T-helper 1 cell (primary cell): ENCODE measurements at places on chromosomes 13 and 19.

- no peak for DNase-seq
Observed at GRCh38 chr19:35352177-35352447, 4.4 kb downstream of the FFAR1 start.

DNA sequence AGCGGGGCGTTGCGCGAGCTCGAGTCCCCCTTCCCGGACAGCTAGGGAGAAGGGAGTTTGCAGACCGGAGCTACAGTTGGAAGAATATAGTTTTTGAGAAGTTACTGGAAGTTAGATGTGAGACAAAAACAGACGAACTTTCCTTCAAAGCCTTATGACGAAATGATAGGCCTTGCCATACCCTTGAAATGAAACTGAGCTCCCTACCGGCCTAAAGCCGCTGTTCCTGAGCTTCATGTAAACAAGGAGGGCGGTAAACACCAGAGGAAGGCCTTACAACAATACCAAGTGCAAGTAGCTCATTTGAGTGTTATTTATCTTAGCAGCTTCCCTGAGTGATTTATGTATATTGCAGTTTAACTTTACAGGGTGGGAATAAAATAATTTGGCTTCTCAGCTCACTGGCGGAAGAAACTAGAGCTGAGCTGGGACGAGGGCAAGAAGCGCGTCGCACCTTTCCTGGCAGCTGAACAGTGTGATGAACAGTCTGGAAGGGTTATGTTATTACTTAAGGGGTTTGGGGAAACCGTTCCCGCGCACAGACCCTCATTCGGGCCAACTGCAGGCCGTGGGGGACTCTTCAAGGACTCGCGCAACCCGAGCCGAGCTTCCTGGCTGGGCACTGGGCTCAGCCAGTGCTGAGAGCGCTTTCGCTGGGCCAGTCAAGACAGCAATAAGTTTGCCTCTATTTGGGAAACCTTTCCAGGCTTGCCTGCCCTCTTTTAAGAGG, 111.2 kb downstream of the KCNRG start:
- no peak for DNase-seq

GRCh38 chr19:39264306-39265290, 3.6 kb upstream of the IFNL2 start:
- no peak for DNase-seq

GRCh38 chr13:95716231-95716630, 39.3 kb downstream of the DNAJC3 start:
- no peak for DNase-seq

- no peak for DNase-seq
Observed at GRCh38 chr19:17590866-17591265, 35.4 kb downstream of the COLGALT1 start.

GRCh38 chr19:31254180-31254551, 95.1 kb downstream of the TSHZ3 start:
- no peak for DNase-seq

GRCh38 chr13:33958964-33959363, 141.0 kb downstream of the RFC3 start:
- no peak for DNase-seq

DNA sequence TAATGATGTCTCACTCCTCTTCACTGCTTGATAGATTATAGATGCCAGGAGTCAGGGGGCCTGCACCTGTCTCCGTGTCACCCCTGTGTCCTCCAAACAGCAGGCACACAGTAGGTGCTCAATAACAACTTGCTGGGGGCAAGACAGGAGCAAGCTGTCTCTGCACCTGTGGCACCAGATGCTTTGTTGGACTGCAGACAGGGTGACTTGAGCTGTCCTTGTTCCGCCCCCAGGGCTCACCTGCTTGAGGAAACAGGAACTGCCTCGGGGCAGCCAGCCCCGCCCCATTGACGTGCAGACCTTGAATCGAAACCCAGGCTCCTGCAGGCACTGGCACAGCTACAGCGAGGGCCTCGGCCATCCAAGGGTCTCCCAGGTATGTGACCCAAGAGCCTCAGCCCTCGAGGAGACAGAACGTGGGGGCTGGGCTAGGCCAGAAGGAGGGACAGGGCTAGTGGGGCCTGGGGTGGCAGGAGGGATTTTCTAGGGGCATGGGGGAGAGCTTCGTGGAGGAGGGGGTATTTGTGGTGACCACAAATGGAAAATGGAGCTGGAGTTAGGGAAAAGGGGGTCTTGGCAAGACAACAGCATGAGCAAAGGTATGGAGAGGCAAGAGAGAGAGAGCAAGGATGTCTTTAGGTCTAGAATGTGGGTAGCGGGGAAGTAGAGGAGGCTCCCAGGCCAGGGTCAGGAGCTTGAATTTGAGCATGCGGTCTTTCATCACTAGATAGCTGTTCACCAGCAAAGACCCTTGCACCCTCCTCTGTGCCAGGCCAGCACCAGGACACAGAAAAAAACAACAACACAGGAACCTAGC, at the start of gene HSH2D:
Gene HSH2D, plus strand, starts transcription at position 287 of the 817 bp plus-strand sequence. CDS start 5,066 bp downstream, outside the sequence.
- DNase-seq: peak; percentile 61

- DNase-seq: no peak
Observed at GRCh38 chr19:19650331-19650730, 6.9 kb upstream of the GMIP start.

- DNase-seq: no peak
Observed at GRCh38 chr13:111872475-111873150, 194.3 kb upstream of the SOX1 start.

- DNase-seq: no peak
Observed at GRCh38 chr13:43389983-43390382, 366.6 kb downstream of the DNAJC15 start.

- no peak for DNase-seq
Observed at GRCh38 chr19:40740747-40741146, 9.5 kb downstream of the ACTMAP start.

- DNase-seq: no peak
Observed at GRCh38 chr13:42487221-42487620, 86.7 kb upstream of the TNFSF11 start.

- no peak for DNase-seq
Observed at GRCh38 chr13:76851961-76852360, 34.2 kb downstream of the KCTD12 start.

DNA sequence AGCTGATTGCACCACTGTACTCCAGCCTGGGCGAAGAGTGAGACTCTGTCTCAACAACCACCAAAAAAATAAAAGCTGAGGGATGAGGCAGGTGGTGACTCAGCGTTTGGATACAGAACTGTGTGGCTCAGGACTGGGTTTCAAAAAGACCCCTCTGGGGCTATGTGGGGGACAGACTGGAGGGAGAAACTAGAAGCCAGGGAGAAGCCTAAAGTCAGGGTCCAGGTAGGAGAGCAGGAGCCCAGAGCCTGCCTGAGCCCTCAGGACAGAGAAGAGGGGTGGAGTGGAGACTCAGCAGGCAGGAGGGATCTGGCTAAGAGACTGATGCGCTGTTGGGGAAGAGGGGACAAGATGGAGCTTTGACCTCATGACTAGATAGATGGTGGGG, 1.8 kb upstream of the CD37 start:
- DNase-seq: no peak

- peak; percentile 28 for DNase-seq
Observed at GRCh38 chr19:19475849-19476828, 39.2 kb downstream of the TSSK6 start.

- DNase-seq: no peak
Observed at GRCh38 chr19:53772943-53773342, 51.2 kb downstream of the NLRP12 start.

GRCh38 chr19:10587022-10587838, at the start of gene AP1M2:
TSS of gene AP1M2 (minus strand) at chr19:10587312. CDS start at chr19:10587231, 81 bp downstream.
- no peak for DNase-seq

GRCh38 chr19:29680447-29680846, 15.2 kb downstream of the PLEKHF1 start:
- peak; percentile 93 for DNase-seq

- DNase-seq: no peak
Observed at GRCh38 chr13:34401696-34402095, 540.4 kb upstream of the NBEA start.

- no peak for DNase-seq
Observed at GRCh38 chr13:95579303-95579702, 26.8 kb downstream of the CLDN10 start.

GRCh38 chr19:8695911-8696310, 2.7 kb downstream of the ACTL9 start:
- no peak for DNase-seq

DNA sequence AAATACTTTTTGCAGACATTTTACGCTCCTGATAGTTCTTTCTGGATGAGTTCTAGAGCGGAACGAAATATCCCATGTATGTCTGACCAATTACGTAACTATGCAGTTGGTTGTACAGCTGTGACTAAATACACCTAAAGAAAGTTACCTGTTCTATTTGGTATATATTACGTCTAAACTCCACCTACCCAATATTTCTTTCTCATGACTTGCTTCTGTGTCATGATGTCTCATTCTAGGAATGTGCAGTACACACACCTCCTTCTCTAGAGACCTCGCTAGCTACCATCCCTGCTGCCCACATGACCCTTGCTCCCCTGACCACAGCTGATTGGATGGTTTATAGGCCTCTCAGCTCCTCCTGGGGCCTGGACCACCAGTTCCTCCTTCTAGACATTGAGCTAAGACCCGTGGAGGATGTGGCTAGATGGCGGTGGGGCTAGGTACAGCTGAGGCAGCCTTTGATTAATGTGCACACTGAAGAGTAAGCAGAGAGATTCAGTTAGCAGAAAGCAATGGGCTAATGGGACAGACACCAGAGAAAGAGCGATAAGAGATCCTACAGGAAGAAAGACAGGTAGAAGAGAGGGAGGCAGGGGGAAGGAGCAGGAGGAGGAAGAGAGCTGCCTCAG, 422.1 kb downstream of the COG6 start:
- DNase-seq: no peak

DNA sequence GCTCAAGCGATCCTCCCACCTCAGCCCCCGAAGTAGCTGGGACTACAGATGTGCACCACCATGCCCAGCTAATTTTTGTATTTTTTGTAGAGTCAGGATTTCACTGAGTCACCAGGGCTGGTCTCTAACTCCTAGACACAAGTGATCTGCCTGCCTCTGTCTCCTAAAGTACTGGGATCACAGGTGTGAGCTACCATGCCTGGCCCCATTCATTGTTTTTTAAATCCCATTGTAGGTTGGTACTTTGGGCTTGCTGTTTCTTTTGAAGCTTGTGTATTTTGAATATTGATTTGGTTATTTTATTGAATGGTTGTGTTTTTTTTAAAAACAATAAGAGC, 26.7 kb downstream of the ZMYM2 start:
- no peak for DNase-seq

DNA sequence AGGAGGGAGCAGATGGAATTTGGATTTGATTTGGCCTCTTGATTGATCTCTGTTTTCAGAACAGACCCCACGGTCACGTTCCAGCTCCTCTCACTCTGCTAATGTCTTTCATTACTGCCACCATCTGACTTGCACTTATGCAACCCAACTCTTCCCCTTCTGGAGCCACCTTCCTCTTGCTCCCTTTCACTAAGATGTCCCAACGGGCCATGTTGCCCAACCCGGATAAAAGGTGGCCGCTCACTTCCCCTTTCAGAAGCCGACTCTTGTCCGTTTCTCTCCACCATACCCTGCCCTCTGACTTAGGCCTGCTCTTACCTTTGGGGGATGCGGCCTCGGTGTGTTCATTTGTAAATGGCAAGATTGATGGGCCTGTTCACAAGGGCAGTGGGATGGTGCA, 27.4 kb upstream of the CYP4F8 start:
- DNase-seq: no peak

GRCh38 chr19:5547881-5548280, 19.9 kb downstream of the TINCR start:
- peak; percentile 13 for DNase-seq

GRCh38 chr13:65642301-65642700, 1587.8 kb downstream of the PCDH9 start:
- no peak for DNase-seq

- no peak for DNase-seq
Observed at GRCh38 chr13:30807392-30807791, 72.0 kb downstream of the ALOX5AP start.

DNA sequence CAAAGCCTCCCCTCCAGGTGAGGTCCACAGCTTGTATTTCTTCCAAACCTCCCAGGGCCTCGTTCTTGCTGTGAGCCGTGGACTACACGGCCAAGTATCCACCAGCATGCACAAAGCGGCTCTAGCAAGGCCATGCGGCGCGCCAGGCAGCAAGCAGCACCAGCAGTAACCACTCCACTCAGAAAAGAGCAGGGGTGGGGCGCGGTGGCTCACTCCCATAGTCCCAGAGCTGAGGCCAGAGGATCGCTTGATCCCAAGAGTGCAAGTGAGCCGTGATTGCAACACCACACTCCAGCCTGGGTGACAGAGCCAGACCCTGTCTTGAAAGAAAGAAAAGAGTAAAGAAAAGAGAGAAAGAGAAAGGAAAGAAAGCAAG, 4.7 kb downstream of the CCDC8 start:
- no peak for DNase-seq

- no peak for DNase-seq
Observed at GRCh38 chr19:29939628-29940027, 2.4 kb upstream of the URI1 start.

DNA sequence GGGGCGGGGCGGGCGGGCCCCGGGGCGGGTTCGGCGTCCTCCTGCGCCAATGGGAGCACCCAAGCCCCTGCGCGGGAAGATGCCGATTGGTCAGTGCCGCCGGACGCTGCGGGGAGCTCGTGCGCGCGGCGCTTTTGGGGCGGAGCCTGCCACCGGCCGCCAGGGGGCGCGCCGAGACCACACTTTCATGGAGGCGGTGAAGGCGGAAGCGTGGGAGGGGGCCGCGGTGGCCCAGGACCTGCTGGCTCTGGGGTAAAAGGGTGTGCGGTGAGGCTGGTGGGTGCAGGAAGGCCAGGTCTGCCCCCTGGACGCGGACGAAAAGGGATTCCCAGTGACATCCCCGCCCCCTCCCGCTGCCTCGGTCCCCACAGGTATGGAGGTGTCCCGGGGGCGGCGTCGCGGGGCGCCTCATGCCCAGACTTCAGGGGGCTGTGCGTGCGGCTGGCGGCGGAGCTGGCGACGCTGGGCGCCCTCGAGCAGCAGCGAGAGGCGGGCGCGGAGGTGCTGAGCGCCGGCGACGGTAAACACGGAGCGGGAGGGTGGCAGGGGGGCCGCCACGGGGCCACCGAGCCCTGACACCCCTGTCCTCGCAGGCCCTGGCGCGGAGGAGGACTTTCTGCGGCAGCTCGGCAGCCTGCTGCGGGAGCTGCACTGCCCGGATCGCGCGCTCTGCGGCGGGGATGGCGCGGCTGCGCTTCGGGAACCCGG, at the start of gene FAM98C:
Gene FAM98C, plus strand, starts transcription at position 127 of the 708 bp plus-strand sequence. Its CDS starts 61 bp downstream, at position 188.
- peak; percentile 99 for DNase-seq

- DNase-seq: no peak
Observed at GRCh38 chr13:31172001-31172400, 10.3 kb upstream of the HSPH1 start.

- no peak for DNase-seq
Observed at GRCh38 chr19:33226550-33227241, 1.0 kb upstream of the SLC7A10 start.

DNA sequence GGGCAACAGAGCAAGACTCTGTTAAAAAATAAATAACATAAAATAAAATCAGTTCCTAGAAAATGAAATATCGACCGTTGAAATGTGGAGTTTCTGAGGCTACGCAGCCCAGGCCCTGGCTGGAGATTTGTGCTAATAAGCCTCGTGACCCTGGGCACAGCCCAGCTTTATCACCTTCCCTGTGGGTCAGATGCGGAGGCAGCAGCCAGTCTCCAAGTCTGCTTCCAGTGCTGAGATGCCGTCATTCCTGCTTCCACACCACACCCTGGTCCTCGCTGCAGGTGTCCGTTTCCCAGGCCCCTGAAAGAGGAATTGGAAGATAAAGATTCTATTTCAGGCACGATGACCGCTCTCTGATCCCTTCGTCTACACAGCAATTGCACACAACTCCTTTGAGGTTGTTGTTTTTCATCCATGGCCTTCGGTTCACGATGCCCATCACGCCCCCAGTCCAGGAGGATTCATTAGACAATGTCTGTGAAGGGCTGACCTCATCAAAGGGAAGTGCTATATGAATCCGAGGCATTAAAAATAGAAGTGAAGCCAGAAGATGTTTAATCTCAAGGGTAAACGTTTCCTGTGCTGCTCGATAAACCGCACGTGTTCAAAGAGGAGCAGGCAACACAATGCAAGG, 48.3 kb upstream of the ATP11A start:
- DNase-seq: no peak
